ENCODE measurements at places on chromosomes 12 and 14. TPM values are rescaled to one million over a fixed set of nuclear protein-coding genes. Genes with fewer than 3 reads are reported as not detected.

DNA sequence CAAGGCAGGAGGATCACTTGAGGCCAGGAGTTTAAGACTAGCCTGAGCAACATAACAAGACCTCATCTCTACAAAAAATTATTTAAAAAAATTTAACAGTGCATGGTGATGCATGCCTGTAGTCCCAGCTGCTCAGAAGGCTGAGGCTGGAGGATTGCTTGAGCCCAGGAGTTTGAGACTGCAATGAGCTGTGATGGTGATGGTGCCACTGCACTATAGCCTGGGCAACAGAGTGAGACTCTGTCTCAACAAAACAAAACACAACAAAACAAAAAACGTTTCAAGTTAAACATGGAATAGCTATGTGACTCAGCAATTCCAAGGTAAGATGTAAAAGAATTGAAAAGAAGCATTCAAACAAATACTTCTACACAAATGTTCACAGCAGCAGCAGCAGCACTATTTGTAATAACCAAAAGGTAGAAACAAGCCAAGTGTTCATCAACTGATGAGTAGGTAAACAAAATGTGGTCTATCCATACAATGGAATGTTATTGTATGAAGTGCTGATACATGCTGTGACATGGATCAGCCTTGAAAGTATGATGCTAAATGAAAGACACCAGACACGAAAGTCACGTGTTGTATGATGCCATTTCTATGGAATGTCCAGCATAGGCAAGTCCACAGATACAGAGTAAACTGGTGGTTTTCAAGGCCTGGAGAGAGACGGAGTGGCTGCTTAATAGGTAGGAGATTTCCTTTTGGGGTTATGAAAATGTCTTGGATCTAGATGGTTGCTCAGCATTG is 31.4 kb downstream of the CFAP251 start:
- no peaks in the 10 kb centered on the region for H3K36me3 ChIP-seq
- H3K27me3 ChIP-seq: no peaks in the 10 kb centered on the region
- H3K27ac ChIP-seq: no peak overlapping the region
- DNase-seq: no peak

GRCh38 chr12:103880299-103881142 is 39.5 kb upstream of the NT5DC3 start:
- DNase-seq: no peak
- H3K27ac ChIP-seq: no peak overlapping the region
- no peak overlapping the region for H3K4me3 ChIP-seq
- no peaks in the 10 kb centered on the region for H3K27me3 ChIP-seq
- H3K4me1 ChIP-seq: no peaks in the 10 kb centered on the region

DNA sequence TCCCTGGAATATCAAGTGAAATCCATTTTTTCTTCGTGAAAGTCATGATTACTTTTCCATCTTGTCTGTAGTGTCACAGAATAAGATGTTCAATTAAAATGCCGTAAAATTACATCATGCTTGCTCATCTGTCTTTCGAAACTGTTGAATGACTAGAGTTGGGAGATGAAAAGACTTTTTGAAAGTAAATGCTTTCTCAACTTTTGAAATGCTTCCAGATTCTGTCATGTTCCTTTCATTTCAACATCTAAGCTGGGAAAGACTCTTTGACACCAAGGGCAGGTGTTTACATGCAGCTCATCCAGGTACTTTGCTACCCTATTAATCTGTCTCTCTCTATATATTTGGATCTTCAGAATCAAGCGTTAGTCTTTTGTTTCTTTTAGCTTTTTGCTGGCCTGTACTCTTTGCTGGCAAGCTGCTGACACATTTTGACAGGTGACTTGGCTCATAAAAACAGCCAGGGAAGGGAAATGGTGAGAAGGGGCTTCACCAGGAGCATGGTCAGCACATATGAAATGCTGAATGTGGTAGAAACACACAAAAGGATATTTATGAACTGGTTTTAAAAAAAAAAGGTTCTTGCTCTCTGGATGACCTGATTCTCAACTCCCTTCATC is 77.0 kb upstream of the METAP2 start:
- H3K4me1 ChIP-seq: no peaks in the 10 kb centered on the region
- H3K27me3 ChIP-seq: no peaks in the 10 kb centered on the region
- no peak overlapping the region for H3K4me3 ChIP-seq

The LMO3 gene
- 54.0 TPM for polyA plus RNA-seq
